Breast epithelium (tissue), 4 donors: ENCODE measurements at places on chromosomes 7 and 10. TPM values are rescaled to one million over a fixed set of nuclear protein-coding genes. Genes with fewer than 3 reads are reported as not detected.

- DNase-seq, result no peak
These were observed 50.5 kb downstream of the PRF1 start for GRCh38 chr10:70551971-70552422.

DNA sequence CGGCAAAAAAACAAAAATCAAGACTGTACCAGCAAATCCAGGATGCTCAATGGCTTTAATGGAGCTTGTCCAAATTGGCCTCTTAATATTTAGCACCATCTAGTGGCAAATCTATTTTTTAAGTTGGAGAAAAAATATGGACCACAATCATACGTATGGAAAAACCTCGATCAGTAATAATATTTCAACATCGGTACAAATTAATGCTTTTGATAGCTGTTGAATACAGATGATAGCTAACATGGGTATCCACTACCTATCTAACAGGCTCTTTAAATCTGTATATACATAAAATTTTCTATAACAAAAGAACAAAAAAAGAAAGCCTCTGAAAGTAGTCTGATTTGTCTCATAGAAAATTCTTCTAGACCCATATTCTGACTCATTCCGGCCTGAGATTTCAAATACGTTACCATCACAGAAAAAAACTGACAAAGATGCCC is 29.2 kb downstream of the COA1 start:
- no peak for DNase-seq

DNA sequence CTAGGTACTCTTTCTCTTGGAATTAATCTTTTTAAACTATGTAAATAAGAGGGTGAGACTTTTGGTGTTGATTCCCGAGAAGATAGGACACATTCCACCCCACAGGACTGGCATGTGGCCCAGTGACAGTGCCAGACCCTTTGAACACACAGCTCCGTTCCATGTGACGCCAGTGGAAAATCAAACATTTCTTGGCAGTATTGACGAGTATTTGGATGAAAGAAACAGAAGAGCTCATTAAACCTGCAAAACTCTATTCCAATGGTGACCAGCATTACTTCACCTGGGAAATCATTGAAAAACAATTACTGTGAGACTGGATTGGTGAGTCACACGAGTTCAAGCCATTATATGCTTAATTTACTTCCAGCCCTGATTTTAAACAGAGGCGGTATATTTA is 25.8 kb downstream of the AKR1E2 start:
- no peak for DNase-seq

GRCh38 chr10:110572862-110573261 is 5.4 kb downstream of the SMC3 start:
- no peak for DNase-seq

GRCh38 chr7:32053204-32053603 is 17.0 kb downstream of the PDE1C start:
- DNase-seq, result no peak

DNA sequence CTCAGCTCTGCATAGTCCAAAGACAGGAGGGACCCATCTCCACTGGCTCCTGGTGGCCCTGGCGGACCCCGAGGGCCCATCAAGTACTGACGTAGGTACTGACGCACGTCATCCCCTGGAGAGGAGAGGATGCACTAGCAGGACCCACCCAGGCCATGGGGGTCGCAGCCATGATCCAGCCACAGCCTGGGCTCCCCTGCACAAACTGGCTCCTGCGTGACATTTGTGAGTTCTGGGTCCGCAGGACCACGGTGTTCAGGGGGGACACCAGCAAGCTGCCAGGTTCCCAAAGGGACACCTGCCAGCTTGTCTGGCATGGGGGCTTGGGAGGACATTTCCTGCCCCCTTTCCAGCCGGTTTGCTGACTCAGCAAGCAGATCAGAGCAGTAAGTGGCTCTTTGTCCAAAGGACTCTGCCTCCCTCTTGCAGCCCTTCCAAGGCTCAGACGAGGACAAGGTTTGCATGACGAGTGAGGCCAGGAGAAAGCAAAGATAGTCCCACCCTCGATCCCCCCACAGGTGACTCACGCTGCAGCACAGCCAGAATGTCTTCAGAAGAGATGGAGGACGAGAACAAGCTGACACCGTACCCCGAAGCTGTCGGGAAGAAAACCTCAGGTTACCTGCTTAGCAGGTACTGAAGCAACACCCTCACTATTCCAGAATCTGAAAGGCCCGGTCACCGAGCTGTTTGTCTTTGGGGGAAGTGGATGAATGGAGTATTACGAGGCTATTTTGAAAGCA is 49.0 kb downstream of the COL17A1 start:
- DNase-seq, result no peak

GRCh38 chr10:101062232-101063049 is 652 bp downstream of the KAZALD1 start:
- no peak for DNase-seq

DNA sequence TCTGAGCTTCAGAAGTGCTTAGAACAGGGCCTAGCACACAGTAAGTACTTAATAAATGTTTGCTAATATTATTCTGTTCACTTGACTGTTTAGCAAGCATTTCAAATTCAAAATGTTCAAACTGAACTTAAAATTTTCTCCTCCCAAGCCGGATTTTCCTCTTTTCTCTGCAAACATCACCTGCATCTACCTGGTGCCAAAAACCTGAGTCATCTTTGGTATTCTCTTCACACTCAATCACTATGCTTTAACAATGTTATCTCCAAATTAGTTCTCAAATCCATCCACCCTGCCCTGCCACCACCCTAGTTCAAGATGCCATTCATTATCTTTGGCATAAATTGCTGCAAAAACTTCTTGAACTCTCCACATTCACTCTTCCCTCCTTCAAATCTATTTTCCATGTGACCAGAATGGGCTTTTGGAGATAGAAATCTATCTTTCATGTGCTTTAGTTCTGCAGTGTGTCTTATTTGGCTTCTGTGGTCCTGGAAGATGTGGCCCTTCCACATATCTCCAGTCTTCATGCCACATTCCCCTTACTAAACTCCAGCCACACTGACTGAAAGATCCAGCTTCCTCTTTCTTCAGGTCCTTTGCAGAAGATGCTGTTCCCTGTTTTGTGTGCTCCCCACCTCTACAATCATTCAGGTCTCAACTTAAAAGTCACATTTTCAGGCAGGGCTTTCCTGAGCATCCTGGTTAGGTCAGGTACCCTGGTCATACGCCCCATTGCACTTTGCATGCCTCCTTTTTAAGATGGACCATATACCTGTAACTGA is 2.0 kb downstream of the GGCT start:
- no peak for DNase-seq

DNA sequence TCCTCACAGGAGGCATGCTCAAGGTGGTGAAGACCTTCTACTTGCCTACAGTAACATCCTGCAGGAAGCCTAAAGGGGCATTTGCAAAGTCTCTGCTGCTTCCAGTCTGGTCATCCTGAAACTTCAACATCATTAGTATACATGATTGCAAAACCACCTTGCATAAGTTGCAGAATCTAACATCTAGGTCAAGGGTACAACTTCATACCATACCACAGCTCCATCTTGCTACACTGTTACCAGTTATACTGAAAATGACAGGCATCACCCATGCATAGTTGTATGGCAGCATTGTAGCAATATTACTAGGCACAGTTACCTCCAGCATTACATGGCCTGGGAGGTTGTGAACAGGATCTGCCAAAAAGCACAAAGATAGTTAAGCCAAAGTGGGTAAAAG is 13.7 kb upstream of the MACROH2A2 start:
- no peak for DNase-seq

DNA sequence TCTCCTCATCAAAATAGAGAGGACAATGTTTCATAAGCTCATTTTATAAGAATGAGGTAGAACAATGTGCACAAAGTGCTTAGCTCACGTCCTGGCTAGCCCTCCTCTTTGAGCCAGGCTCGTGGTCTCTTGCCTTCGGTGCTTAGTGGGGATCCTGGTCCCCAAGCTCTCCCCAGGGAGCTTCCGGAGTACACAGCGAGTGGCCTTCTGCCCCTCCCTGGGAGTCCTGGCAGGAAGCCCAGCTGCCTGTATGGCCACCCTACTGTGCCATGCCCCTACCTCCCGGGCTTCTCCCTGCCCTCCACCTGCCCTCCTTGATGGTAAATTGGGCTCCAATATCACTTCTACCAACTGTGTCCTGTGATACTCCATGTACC is 868 bp downstream of the MYO1G start:
- DNase-seq, result no peak

- peak; percentile 31 for DNase-seq
These were observed 121.6 kb downstream of the CREB5 start for GRCh38 chr7:28533731-28534531.

GRCh38 chr7:125636320-125636962 is 706.8 kb upstream of the POT1 start:
- no peak for DNase-seq

DNA sequence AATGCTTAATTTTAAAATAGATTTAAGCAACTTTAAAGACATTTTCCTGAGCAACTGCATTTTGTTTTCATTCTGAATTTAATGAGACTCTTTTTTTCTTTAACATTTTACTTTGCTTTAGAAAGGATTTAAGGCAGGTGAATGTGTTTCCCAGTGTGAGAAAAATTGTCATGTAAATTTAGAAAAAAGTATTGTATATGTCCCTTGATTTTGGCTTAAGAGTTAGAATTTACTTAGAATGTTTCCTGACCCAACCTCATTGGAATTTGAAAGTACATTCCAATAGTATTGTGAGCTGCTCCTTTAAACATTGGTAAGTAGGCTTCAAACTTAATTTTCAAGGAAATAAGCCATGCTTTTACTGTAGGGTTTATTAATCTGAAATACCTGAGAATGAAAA is 110.2 kb downstream of the PTEN start:
- no peak for DNase-seq

GRCh38 chr7:80439894-80440821 is 71.7 kb downstream of the GNAT3 start:
- DNase-seq, result no peak

DNA sequence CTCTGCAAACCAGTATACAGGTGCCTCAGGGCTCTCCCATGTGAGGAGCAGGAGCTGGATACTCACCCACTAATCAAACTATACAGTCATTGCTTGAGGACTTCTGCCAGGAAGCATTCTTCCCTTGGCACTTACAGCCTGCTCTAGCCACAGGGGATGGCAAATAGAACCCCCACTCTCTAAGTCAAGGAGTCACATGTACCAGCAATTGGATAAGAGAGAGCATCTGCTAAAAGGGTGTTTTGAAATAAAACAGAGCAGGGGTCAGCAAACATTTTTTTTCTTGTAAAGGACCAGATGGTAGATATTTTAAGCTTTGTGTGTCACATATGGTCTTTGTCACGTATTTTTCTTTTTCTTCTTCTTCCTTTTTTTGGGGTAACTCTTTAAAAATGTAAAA is 865.2 kb upstream of the GHITM start:
- DNase-seq, result no peak

DNA sequence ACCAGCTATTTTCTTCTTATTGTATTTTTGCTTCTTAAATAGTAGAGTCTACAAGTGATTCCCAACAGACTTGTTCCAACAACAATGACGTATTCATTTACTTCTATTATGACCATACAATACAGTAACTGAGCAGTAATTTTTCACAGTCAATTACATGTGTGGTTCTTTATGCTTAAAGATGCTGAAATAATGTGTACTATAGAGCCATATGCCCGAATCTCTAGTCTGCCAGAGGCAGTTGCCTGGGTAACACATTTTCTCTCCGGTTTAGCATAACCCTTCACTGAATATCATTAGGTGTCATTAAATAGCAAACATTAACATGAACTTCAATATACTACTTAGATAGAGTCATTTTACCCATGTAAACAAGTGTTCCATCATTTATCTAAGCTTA is 75.0 kb downstream of the SLC25A13 start:
- no peak for DNase-seq

DNA sequence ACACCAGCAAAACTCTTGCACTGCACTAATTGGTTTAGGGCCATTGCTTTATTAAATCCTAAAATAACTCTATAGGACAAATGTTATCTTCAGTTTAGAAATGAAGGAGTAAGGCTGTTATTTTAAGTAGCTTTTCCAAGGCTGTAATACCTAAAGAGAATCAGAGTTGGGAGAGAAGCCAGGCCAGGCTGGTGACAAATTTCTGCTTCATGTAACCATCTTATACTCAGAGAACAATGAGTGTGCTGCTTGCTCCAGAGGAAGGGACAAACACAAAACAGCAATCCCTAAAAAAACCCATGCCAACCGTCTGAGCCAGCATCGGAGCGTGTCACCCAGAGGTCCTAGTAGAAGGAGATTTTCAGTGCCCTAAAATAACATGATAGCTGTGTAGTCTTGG is 49.7 kb upstream of the TARP start:
- DNase-seq, result no peak

- DNase-seq, result no peak
These were observed 34.0 kb downstream of the PPP2R2D start for GRCh38 chr10:131934769-131935168.

DNA sequence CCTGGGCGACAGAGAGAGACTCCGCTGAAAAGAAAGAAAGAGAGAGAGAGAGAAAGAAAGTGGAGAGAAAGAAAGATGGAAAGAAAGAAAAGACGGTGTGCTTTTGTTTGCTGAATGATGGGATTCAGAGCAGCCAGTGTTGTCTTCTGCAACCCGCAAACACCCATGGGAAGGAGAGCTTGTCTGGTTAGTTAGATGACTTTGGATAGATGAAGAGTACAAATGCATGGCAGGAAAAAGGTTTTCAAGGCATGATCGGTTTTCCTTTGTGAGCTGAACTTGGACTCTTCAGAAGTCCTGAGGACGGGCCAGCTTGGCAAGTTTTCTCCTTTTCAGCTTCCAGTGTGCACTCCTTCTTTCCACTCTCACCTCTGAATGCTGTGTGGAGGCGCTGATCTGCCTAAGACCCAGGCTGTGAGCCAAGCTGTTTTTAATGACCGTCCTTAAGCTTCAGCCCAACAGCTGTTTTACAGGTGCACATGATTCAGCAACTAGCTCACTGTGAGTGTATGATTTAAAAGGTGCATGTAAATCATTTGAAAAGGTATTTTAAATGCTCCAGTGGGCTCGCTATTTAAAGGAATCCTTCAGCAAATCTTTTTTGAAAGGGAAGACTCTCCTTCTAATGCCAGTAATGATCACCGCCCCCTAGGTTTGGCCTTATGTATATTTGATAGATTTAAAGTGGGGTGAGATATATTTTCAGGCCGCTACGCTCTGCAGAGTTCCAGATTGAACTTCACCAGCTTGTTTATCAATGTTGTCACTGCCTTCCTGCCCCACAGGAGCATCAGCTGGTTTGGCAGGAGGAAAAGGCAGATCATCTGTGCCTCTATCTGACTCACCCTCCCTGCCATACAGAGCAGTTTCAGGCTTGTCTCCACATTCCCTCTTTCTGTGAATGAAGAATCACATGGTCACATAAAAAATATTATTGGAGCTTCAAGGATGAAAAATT is 115.0 kb downstream of the PLXDC2 start:
- no peak for DNase-seq

The ASZ1 gene
- not detected for total RNA-seq

The PCLO gene
- total RNA-seq, result 20.9 TPM

The JCAD gene
- 69.3 TPM for total RNA-seq

The VPS41 gene
- total RNA-seq, result 55.8 TPM

The MMP21 gene
- 0.59 TPM for total RNA-seq

The UNCX gene
- total RNA-seq, result not detected

The EGR2 gene
- total RNA-seq, result 9.2 TPM

The GBF1 gene
- total RNA-seq, result 25.9 TPM

The ZP3 gene
- total RNA-seq, result 1.4 TPM

The SLC18A3 gene
- not detected for total RNA-seq

The CAV1 gene
- 729 TPM for total RNA-seq
